ENCODE measurements at places on chromosomes 12 and 14.

GRCh38 chr12:2190085-2190484, 137.3 kb downstream of the CACNA1C start:
- DNase-seq = no peak

GRCh38 chr12:32536000-32536345, 136.6 kb downstream of the FGD4 start:
- DNase-seq = no peak

- no peak for DNase-seq
Measured at GRCh38 chr12:45668641-45669040, 60.9 kb upstream of the ARID2 start.

GRCh38 chr14:105281371-105282097, 19.3 kb downstream of the BRF1 start:
- no peak for DNase-seq

DNA sequence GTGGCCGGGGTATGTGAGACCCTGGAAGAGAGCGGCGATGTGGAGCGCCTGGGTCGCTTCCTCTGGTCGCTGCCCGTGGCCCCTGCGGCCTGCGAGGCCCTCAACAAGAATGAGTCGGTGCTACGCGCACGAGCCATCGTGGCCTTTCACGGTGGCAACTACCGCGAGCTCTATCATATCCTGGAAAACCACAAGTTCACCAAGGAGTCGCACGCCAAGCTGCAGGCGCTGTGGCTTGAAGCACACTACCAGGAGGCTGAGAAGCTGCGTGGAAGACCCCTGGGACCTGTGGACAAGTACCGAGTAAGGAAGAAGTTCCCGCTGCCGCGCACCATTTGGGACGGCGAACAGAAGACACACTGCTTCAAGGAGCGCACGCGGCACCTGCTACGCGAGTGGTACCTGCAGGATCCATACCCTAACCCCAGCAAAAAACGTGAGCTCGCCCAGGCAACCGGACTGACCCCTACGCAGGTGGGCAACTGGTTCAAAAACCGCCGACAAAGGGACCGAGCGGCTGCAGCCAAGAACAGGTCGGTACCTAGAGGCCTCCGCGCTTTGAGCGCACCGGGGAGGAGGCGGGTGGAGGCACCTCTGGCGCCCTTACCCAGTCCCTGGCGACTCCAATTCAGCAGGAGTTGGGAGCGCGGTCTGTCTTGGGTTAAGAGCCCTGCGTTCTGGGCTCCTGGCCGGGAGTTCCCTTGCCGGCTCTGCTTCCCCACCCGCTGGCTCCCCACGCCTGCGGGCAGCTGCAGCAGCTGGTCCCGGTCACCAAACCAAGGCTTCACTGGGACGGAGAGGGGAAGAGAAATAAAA, 700 bp downstream of the SIX6 start:
- no peak for DNase-seq

GRCh38 chr12:130026608-130027176, 122.9 kb upstream of the TMEM132D start:
- DNase-seq = peak; percentile 40

- DNase-seq = no peak
Measured at GRCh38 chr12:52204931-52205505, 13.2 kb upstream of the KRT80 start.

DNA sequence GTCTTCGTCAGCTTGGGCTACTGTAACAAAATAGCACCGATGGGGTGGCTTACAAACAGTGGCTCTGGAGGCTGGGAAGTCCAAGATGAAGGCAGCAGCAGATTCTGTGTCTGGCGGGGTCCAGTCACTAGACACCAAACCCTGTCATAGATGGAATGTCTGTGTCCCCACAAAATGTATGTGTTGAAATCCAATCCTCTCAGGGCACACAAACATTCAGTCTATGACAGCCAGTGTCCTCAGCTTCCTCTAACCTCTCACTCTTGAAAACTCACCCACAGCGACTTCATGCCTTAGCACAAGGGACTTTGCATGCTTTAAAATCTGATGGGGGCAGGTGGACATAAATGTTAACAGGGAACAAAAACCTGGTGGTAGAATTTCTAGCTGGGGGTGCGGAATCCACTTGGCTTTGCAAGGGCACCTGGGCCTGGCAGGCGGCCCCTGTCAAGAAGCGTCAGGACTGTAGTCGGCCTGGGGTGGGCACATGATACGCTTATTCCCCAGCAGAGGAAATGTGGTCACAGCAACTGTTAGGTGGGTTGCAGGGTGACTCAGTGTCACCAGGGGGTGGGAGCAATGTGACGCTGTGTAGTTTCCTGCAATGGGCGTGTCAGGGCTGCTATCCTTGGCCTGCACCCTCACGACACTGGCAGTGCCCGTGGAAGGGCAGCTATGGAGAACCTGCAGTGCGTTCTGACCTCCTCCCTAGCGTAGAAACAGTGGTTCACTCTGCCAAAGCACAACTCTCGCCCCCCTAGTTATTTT, 17.7 kb downstream of the RIN3 start:
- DNase-seq = peak; percentile 32

DNA sequence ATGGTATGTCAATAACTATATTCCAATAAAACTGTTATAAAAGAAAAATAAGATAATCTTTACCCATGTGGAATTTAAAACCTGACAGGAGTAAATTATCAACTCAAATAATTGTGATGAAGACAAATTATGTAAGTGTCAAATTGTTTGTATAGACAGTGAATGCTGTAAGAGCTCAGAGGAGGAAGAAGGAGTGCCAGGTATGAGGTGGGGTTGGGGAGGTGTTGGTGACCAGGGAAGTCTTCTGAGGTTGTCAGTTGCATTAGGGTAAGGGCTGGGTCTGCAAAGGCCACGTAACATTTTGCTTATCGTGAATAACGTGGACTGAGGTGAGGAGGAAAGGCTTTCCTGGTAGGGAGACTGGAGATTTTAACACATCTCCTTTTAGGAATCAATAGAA, 2.5 kb upstream of the MAX start:
- no peak for DNase-seq

Data from stimulated activated CD4-positive, alpha-beta T cell treated with anti-CD3 and anti-CD28 coated beads, Interleukin-4, amount 100 ng/mL, for 1 hour (primary cell).